ENCODE measurements at places on chromosomes 7 and 10.

DNA sequence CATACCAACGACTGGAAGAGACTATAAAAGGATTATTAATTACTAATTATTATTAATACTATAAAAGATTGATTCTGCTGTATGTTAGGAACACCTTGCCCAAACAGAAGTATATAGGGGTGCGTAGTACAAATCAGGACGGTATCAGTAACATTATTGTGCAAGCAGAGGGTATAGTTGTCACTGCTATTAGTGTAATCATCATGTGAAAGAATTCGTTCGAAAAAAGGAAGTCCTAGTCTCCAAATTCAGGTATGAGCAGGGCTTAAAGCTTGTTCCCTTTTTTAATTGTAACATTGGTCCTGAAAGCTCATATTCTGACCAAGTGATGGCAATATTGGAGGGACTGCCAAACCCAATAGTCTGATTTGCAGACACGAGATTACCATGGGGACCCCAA, 81.8 kb downstream of the THSD7A start:
- DNase-seq, result no peak

GRCh38 chr10:79047875-79048638, 20.7 kb upstream of the ZMIZ1 start:
- DNase-seq, result no peak

- DNase-seq, result no peak
Measured at GRCh38 chr7:68640103-68640502, 958.2 kb upstream of the AUTS2 start.

GRCh38 chr10:72356115-72356514, 1.4 kb upstream of the DNAJB12 start:
- DNase-seq, result no peak

- no peak for DNase-seq
Measured at GRCh38 chr7:55271661-55272060, 93.5 kb upstream of the LANCL2 start.

- no peak for DNase-seq
Measured at GRCh38 chr7:151087245-151088018, 1.2 kb downstream of the AGAP3 start.

DNA sequence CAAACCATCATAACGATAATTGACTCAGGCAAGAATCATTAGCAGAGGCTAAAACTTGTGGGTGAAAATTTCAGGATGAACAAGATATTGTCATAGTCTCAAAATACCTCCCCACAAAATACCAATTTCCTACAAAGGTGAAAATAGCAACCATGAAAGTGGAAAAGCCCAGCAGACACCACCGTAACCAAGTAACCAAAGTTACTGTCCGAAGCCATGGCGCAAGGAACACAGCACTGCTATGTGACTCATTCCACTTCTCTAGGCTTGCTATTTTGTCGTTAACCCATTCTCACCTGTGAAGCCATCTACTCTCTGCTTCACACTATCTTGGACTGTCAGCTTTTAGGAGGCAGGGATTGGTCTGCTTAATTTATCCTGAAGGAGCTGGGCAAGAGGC, 113.8 kb upstream of the CACUL1 start:
- no peak for DNase-seq

GRCh38 chr7:26284477-26284876, 7.2 kb upstream of the SNX10 start:
- DNase-seq, result no peak

DNA sequence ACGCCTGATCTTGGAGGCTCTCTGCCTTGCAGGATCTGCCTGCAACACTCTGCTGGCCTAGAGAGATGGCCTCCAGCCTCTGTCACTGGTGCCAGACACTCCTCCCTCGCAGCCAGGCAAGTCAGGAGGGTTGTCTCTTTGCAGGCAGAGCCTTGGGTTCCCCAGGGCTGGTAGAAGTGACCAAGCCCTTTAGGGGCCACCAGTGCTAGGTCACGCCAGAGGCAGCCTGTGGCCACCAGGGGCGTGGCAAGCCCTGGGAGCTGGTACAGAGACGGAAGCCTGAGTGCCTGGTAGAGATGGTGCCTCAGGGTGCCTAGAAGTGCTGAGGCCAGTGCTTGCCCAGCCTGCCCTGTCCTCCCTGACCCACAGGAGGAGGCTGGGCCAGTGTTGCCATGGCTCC, 9.1 kb downstream of the ADCYAP1R1 start:
- no peak for DNase-seq

GRCh38 chr7:151013733-151014497, 10.4 kb downstream of the ATG9B start:
- DNase-seq, result peak; percentile 69

DNA sequence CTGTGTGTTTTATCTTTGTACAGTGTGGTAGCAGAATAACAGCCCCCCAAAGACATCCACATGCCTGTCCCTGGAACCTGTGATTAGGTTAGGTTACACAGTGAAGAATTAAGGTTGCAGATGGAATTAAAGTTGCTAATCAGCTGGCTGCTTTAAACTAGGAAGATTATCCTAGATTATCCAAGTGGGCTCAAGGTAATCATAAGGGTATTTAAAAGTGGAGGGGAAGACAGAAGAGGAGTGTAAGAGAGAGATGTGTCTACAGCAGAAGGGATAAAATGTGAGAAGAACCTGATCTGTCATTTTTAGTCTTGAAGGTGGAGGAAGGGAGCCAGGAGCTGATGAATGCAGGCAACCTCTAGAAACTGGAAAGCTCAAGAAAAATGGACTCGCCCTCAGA, 117.6 kb downstream of the ARHGAP22 start:
- no peak for DNase-seq

DNA sequence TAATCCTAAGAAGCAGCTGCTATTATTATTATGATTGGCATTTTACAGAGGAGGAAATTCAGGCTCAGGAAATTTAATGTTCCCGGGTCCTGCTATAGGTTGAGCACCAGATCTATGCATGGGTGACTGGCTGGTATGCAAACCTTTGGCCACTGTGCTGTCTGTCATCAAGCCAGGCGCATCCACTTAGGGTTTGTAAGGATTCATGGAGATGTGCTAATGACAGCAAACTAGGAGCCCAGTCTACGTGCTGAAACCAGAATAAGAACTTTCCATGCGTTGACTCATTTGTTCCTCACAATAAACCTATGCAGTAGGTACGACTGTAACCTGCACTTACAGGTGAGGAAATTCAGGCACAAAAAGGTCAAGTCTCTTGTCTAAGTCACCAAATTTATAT, 64.5 kb upstream of the ZMIZ1 start:
- DNase-seq, result no peak

DNA sequence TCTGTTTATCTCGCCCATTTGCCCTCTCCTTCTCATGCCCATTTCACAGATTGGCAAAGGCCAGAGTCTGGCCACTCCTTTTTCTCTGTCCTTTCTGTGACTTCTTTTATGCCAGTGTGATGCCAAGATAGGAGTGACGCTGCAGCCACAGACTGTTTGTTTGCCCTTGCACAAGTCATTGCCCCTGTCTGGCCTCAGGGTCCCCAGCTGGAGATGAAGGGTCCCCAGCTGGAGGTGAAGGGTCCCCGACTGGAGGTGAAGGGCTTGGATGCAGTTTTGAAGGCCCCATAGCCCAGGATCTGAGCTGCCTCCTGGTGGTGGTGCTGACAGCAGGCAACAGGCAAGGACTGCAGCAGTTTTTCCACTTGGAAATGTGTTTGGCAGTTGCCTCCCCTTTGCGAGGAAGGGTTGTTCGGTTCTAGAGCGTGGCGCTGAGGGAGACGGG, 50.8 kb upstream of the SLC29A3 start:
- DNase-seq, result no peak

DNA sequence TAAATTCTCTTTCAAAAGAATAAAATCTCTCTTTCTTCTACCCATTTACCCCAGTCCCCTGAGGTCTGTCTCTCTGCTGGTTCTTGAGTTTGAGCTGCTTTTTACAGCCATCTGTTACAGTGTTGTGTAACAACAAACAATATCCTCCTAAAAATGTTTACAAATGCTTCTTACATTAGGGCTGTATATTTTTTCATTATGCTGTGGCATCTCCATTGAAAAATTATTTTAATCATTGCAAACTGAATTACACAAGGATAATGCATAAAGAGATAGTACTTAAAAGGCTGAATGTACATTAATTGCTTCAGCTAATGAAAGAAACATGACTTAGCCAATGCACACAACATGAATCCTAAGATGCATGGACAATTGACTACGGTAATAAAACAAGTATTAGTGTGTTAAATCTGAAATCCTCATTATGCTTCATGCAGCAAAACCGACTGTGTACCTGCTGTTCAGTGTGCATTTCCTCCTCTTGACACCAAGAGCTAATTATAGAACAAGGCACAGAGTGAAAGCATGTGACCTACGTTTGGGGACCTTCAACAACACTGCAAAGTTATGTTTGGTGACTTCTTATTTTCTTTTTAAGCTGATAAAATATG, 181.7 kb upstream of the RHOBTB1 start:
- no peak for DNase-seq

GRCh38 chr10:96670786-96671185, 49.5 kb downstream of the PIK3AP1 start:
- no peak for DNase-seq

- no peak for DNase-seq
Measured at GRCh38 chr7:139757968-139758367, 19.8 kb downstream of the HIPK2 start.

DNA sequence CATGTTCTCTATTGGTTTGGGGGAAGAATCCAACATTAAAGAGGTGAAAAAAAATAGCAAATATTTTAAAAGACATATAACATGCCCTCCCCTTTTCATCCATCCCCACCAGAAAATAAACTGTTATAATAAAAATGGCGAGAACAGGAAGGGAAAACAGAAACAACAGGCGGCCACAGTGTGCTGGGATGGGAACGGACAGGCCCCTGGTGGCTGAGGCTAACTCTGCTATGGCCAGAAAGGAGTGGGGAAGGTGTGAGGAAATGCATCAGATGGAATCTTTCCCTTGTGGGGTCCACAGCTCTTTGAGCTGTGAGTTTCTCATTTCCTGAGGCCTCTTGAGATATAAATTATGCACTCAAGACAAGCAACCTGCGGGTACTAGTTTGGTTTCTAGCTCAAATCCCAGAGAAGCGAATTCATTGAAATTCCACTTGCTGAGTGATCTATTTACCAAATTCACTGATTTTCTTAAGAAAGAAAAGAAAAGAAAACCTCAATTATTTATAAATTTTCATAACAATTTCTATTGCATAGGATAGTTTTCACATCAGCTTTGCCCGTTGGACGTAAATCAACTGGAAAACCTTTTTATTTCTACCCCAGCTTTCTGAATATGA, 139.5 kb downstream of the BMPER start:
- DNase-seq, result no peak

- no peak for DNase-seq
Measured at GRCh38 chr7:157464971-157465886, 128.4 kb downstream of the DNAJB6 start.

- DNase-seq, result no peak
Measured at GRCh38 chr7:105021352-105021751, 7.3 kb downstream of the KMT2E start.

GRCh38 chr7:43431020-43431595, 151.8 kb upstream of the STK17A start:
- DNase-seq, result no peak

DNA sequence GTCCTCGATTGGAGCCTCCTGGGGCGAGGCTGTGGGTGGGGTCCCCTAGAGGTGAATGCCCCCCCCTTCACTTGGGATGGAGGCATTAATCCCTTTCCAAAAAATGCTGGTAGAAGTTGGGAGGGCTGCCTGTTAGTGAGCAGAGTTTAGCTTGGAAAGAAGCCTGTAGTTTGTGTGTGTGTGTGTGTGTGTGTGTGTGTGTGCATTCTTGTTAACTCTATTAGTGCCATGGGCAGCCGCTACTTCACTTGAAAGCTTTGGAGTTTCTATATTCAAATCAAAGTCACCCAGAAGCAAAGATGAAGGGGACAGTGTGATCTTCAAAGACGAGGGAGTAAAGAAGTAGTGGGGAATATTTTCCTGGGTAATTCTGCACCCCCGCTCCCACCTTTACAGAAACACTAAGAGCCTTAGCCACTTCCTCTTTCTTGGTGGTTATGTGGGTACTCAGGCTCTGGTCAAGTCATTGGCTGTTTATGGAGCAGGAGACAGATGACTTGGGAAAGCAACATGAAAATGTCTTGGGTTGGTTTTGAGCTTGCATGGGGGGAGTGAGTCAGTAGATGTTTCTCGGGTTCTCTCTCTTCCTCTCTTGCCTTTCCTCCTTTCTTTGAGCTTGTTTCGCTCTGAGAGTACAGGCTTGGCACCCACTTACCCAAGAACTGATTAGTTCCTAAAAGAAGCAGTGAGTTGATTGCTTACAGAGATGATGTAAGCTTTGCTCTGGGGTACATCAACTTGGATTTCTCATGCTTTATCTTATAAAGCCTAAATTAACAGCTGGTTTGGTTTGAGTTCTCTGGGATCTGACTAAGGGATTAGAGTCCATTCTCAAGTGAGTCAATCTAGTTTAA, 35.9 kb downstream of the TCF7L2 start:
- DNase-seq, result no peak

GRCh38 chr10:117374506-117375359, 507 bp downstream of the PDZD8 start:
- DNase-seq, result no peak

DNA sequence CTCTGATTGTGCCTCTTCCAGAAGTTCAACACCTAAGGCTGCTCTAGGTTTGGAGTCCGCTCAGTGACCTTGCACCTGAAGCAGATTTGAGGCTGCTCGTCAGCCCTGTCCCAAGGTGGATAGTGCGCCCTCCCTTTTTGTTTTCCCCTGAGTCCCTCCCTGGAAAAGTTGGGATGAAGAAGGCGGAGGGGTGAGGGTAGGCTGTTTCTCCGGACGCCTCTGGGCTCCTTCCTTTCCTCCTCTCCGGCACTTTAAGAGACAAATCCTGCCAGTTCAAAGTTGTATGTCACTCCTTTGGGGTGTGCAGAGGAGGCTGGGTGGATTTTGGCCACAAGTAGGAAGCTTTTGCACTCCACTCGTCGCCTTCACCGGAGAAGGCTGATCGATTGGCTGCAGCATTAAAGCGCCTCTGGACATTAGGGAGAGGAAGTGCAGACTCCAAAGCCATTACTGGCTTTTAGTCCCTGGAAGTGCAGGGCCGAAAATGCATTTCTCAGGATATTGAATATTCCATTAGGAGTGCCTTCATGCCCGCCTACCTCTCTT, 81.9 kb upstream of the PRKG1 start:
- DNase-seq, result no peak
